ENCODE measurements at places on chromosomes 11 and 22. TPM values are rescaled to one million over a fixed set of nuclear protein-coding genes. Genes with fewer than 3 reads are reported as not detected.

Gene APOBEC3H
- 3.2 TPM for total RNA-seq

Gene TRPM5
- 0.18 TPM for total RNA-seq

Gene PIK3IP1
- total RNA-seq = 504 TPM

Gene DDTL
- not detected for total RNA-seq

Gene WT1
- total RNA-seq = not detected

Gene STK33
- total RNA-seq = 0.54 TPM

Gene BDNF
- total RNA-seq = 0.09 TPM

Gene DGCR6L
- total RNA-seq = 37.9 TPM

- H3K36me3 ChIP-seq = no peaks in the 10 kb centered on the region
- no peak for DNase-seq
- no peak overlapping the region for H3K27ac ChIP-seq
Observed at GRCh38 chr22:42920101-42920820, 63.2 kb upstream of the ARFGAP3 start.

GRCh38 chr11:4068962-4069361, 25.6 kb upstream of the RRM1 start:
- H3K4me1 ChIP-seq = peaks cover 45% of the 10 kb centered on the region
- peak overlapping the region; percentile 58 for H3K27ac ChIP-seq
- no peak overlapping the region for H3K4me3 ChIP-seq
- no peak for DNase-seq

GRCh38 chr11:2293984-2294925, 7.5 kb downstream of the C11orf21 start:
- peak overlapping the region; percentile 53 for H3K27ac ChIP-seq
- no peak overlapping the region for H3K4me3 ChIP-seq
- peaks cover 27% of the 10 kb centered on the region for H3K36me3 ChIP-seq
- peaks cover 4% of the 10 kb centered on the region for H3K27me3 ChIP-seq

GRCh38 chr11:121376130-121376529, 76.0 kb upstream of the SORL1 start:
- H3K4me1 ChIP-seq = peaks cover 29% of the 10 kb centered on the region
- no peak overlapping the region for H3K4me3 ChIP-seq
- no peaks in the 10 kb centered on the region for H3K36me3 ChIP-seq
- no peak for DNase-seq

DNA sequence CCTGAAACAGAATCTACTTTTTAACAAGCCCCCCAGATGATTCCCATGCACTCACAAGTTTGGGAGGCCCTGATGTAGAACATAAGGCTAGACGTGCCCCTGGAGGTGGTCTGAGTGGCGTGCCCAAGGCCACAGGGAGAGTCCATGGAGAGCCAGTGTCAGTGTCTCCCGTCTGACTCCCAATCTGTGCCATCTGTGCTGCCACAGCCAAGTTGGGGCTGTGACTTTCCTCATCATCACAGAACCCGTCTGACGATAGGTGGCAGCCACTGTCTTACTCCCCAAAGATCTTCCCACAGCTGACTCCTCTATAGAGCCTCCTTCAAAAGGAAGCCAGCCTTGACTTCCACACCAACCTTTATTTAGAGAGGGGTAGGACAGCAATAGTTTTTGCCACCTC, 470.5 kb downstream of the SOX6 start:
- H3K4me1 ChIP-seq = no peaks in the 10 kb centered on the region
- no peaks in the 10 kb centered on the region for H3K36me3 ChIP-seq
- no peak for DNase-seq

GRCh38 chr22:37267661-37268413, 14.5 kb upstream of the CYTH4 start:
- peak overlapping the region; percentile 83 for H3K27ac ChIP-seq
- no peaks in the 10 kb centered on the region for H3K27me3 ChIP-seq
- no peaks in the 10 kb centered on the region for H3K36me3 ChIP-seq
- H3K4me1 ChIP-seq = peaks cover 8% of the 10 kb centered on the region
- no peak for DNase-seq
- peak overlapping the region; percentile 68 for H3K4me3 ChIP-seq

GRCh38 chr22:39851606-39852315, 41.8 kb downstream of the ENTHD1 start:
- no peak overlapping the region for H3K27ac ChIP-seq
- H3K27me3 ChIP-seq = peaks cover 2% of the 10 kb centered on the region
- H3K36me3 ChIP-seq = no peaks in the 10 kb centered on the region
- H3K4me3 ChIP-seq = no peak overlapping the region
- no peak for DNase-seq
- no peaks in the 10 kb centered on the region for H3K4me1 ChIP-seq

GRCh38 chr11:27304514-27304913, 58.5 kb downstream of the CCDC34 start:
- H3K27ac ChIP-seq = no peak overlapping the region
- H3K4me3 ChIP-seq = no peak overlapping the region

GRCh38 chr11:72743321-72744221, 8.6 kb downstream of the ARAP1 start:
- H3K27ac ChIP-seq = peak overlapping the region; percentile 66
- H3K4me1 ChIP-seq = no peaks in the 10 kb centered on the region
- H3K4me3 ChIP-seq = no peak overlapping the region
- DNase-seq = peak; percentile 27
- peaks cover 3% of the 10 kb centered on the region for H3K36me3 ChIP-seq
- H3K27me3 ChIP-seq = no peaks in the 10 kb centered on the region

DNA sequence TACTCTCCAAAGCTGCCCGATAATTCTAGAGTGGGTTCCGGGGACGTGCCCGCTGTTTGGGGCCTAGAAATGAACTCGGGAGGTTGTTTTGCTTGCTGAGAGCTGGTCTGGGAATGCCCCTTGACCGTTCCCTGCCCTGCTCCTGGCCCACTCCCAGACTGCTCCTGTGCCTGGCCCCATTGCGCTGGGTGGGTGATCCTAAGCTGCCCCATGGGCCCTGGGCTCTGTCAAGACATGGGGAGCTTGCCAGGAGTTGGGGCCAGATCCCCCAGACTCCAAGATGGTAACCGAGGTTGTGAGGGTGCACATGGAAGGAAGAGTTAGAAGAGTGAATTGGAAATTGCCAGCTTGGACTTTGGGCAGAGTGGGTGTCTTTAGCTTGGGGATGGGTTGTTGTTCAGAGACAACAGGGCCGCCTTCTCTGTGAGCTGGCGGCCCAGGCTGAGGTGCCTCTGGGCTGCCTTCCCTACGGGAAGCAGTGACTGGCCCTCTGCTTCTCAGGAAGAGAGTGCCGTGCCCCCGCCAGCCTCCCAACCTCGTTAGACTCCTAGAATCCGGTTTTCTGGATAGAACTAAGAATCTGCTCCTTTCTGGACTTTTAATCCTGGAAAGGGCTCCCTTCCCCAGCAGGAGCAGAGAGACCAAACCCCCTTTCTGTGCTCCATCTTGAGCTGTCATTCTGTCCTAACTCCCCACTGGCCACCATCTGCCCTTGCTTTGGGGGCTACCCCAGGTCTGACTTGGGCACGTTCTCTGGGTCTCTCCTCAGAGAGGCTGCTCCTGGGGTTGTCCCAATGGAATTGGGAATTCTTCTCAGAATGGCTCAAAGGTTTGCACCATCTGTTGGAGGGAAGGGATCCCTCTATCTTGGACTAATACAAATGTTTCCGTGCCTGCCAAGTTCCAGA, 1.8 kb downstream of the ST3GAL4 start:
- H3K4me1 ChIP-seq = peaks cover 25% of the 10 kb centered on the region
- no peak overlapping the region for H3K4me3 ChIP-seq
- no peaks in the 10 kb centered on the region for H3K27me3 ChIP-seq
- H3K36me3 ChIP-seq = no peaks in the 10 kb centered on the region
- no peak overlapping the region for H3K27ac ChIP-seq

GRCh38 chr11:80856066-80856465, 1415.2 kb upstream of the TENM4 start:
- no peak overlapping the region for H3K4me3 ChIP-seq
- DNase-seq = no peak
- H3K36me3 ChIP-seq = no peaks in the 10 kb centered on the region
- H3K27me3 ChIP-seq = no peaks in the 10 kb centered on the region
- no peak overlapping the region for H3K27ac ChIP-seq

DNA sequence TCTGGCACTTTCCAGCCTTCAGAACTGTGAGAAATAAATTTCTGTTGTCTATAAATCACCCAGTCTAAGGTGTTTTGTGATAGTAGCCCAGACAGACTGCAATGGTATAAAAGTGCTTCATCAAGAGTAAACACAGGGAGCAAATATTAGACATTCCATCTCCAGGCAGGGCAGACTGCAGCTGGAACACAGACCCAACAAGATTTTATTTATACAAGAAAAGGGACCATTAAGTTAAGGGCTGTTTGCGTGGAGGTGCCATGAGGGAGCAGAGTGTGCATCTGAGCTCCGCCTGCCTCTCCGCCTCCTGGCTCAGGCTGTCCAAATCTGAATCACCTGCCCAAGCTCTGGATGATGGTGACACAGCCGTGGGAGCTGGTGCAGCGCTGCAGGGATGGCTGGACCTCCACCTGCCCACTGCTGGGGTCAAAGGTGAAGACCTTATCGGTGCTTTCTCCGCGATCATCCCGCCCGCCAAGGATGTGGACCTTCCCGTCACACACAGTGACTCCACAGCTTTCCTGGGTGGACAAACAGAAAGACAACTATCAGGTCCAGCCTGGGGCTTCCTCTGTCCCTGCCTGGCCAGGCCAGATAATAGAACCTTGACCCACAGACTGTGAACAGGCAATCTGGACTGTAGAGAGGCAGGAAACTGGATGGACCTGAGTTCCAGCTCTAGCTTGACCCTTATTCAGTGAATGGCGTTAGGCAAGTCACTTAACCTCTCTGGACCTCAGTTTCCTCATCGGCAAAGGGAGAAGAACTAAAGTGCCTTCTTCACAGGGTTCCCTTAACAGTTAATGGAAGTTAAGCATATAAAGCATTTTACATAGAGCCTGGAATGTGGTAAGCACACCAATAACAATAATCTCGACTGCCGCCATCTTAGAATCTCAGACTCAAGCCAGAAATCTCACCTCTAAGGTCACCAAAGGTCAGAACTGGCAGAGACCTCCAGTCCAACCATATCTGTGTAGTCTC, 10.5 kb downstream of the KLHL35 start:
- H3K27ac ChIP-seq = no peak overlapping the region
- no peak for DNase-seq

DNA sequence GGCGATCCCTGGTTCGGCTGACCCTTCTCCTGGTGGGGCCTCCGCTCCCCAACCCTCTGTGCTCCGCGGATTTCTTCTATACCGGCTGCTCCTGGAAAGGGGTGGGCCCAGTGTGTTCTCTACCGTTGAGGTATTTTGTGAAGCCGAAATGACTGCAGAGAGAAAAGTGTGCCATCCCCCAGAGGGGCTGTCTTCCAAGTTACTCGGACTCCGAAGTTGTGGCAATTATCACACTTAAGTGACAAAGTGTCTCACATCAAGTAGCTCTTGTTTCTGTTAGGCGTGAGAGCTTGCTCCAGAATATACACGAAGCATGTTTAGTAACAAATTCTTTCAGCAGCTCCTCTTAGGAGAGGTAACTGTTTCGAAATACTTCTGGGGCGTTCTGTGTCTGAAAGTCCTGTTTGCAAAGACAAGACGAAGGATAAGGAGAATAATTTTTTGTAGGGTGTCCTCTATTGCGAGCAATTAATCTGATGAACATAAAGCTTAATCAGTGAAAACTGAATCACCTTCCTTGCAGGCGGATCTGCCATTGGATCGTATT, 434 bp downstream of the XPNPEP3 start:
- H3K4me3 ChIP-seq = peak overlapping the region; percentile 85
- H3K27me3 ChIP-seq = no peaks in the 10 kb centered on the region
- DNase-seq = no peak
- H3K4me1 ChIP-seq = peaks cover 16% of the 10 kb centered on the region

DNA sequence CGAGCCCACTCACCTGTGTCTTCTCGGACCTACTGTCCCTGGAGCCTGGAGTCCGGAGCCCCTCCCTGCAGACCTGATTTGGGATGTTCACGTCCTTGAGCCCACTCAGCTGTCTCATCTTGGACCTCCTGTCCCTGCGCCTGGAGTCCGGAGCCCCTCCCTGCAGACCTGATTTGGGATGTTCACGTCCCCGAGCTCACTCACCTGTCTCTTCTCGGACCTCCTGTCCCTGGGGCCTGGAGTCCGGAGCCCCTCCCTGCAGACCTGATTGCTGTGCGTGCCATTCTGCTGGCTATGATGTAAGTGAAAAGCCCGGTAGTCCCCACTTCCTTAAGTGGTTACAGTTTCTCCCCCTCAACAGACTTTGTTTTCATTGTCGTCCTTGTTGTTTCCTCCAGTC, 867.1 kb downstream of the BRD1 start:
- no peak overlapping the region for H3K4me3 ChIP-seq
- no peaks in the 10 kb centered on the region for H3K4me1 ChIP-seq
- no peaks in the 10 kb centered on the region for H3K36me3 ChIP-seq
- H3K27ac ChIP-seq = no peak overlapping the region
- no peak for DNase-seq

DNA sequence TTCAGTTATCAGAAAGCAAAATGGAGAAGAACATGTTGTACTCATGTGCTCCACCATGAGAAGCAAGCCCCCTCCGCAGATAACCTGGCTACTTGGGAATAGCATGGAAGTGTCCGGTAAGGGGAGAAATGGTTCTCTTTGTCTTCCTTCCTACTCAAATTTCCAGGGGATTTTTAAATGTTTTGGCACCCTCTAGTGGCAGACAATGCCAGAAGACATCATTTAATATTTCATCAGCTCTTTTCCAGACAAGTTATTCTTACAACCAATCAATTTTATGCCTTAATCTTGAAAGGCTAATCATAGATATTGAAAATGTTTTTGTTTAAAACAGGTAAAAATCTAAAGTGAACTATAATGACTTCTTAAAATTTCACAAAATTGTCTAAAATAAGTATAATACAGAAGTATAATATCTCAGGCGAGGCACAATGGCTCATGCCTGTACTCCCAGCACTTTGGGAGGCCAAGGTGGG, 15.7 kb downstream of the CRTAM start:
- DNase-seq = peak; percentile 23
- H3K4me3 ChIP-seq = no peak overlapping the region
- H3K27ac ChIP-seq = peak overlapping the region; percentile 13

- H3K27ac ChIP-seq = no peak overlapping the region
- DNase-seq = no peak
Observed at GRCh38 chr22:44898236-44898635, 111.6 kb downstream of the PHF21B start.

- H3K27me3 ChIP-seq = no peaks in the 10 kb centered on the region
- H3K27ac ChIP-seq = no peak overlapping the region
- H3K36me3 ChIP-seq = no peaks in the 10 kb centered on the region
- H3K4me1 ChIP-seq = no peaks in the 10 kb centered on the region
Observed at GRCh38 chr11:27183672-27184457, 143.2 kb downstream of the BBOX1 start.

- no peak overlapping the region for H3K4me3 ChIP-seq
- DNase-seq = no peak
- no peaks in the 10 kb centered on the region for H3K36me3 ChIP-seq
- H3K27me3 ChIP-seq = no peaks in the 10 kb centered on the region
- H3K4me1 ChIP-seq = peaks cover 5% of the 10 kb centered on the region
- H3K27ac ChIP-seq = no peak overlapping the region
Observed at GRCh38 chr11:75800136-75800675, 14.8 kb upstream of the UVRAG start.

GRCh38 chr11:124627546-124627945, 4.9 kb downstream of the TBRG1 start:
- H3K4me3 ChIP-seq = no peak overlapping the region
- no peak for DNase-seq
- peaks cover 14% of the 10 kb centered on the region for H3K4me1 ChIP-seq
- peaks cover 11% of the 10 kb centered on the region for H3K36me3 ChIP-seq
